MM.1S (cell line): ENCODE measurements at places on chromosomes 2 and 18.

DNA sequence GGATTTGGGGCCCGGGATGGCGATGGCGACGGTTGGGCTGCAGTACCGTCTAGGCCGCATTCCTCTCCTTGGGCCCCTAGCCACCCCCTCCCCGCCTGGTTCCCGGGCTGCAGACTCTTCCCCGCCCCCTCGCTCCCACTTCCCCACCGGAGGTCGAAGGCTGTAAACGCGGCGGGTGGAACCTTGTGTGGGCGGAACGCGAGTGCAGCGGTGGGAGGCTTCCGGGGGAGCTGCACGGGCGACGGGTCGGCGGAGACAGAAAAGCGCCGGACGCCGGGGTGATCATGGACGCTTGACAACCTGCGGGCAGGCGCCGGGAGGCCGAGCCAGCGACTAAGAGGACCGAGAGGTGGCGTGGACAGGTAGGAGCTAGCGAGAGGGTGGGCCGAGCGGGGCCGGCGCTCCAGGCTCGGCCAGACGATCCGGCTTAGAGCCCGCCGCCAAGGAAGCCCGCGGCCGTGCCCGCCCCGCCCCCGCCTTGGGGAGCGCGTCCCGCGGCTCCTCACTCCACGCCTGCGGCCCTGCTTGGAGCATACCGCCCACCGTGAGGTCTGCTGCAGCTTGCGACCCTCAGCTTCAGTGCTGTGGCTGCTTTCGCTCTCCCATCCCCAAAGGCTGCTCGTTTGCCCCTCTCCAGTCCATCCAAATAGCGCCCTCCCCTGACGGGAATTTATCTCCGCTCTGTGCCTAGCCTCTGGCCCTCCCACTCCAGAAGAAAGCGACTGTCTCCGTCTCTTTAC is at the start of gene COPS7B:
Gene COPS7B (plus strand): TSS at position 269 of the 740 bp plus-strand sequence. CDS start 2,126 bp downstream, outside the sequence.
- DNase-seq: peak; percentile 79

DNA sequence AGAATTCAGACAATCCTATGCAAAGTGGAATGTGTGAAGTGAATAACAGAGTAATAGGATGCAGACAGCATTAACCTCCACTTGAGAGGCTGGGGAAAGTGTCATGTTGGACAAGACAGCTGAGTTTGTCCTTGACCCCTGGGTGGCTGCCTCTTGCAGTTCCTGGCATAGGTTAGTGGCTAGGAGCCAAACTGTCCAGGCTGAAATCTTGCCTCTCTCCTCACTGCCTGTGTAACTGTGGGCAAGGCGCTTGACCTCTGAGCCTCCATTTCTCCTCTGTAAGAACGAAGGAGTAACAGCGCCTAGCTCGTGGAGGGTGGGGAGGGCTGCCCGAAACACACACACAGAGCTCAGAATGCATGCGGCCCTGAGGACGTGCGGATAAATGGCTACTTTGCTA is 34.8 kb upstream of the LDLRAD4 start:
- no peak for DNase-seq

- DNase-seq: no peak
These were observed 909.2 kb upstream of the FANCL start for GRCh38 chr2:59150217-59150849.

DNA sequence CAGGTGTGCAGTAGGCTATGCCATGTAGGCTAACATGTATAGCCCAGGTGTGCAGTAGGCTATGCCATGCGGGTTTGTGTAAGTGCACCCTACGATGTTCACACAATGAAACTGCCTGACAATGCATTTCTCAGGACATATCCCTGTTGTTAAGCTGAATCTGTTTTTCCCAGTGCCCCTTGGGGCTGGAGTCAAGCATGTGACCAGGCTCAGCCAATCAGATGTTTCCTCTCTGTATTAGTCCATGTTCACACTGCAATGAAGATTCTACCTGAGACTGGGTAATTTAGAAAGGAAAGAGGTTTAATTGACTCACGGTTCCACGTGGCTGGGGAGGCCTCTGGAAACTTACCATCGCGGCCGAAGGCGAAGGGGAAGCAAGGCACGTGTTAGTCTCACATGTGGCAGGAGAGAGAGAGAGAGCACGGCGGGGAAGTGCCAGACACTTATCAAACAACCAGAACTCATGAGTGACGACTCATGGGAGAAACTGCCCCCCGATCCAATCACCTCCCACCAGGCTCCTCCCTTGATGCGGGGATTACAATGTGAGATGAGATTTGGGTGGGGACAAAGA is 24.2 kb downstream of the ITM2C start:
- DNase-seq: no peak

DNA sequence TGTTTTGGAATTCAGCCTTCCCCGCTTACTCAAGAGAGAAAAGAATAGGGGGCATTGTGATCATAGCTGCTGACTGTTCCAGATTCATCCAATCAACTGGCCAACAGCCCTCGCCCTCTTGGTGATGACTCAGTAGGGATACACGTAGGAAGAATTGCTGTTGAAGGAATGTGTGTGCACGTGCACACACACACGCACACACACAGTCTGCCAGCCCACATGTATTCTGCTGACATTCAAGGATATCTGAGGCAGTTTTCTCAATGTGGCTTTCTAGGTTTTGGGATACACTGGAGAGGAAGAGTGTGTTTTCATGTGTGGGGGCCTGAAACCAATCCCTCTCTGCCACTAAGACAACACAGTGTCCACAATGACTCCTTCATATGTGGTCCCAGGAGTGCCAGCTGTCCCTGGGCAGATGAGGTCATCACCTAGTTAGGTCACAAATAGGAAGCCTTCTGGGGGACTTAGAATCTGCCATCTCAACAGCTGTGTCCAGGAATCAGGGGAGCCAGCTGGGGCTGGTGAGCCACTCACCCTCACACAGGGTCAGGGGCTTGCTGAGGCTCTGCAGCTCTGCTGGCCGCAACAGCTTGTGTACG is 352.6 kb downstream of the SS18 start:
- no peak for DNase-seq

DNA sequence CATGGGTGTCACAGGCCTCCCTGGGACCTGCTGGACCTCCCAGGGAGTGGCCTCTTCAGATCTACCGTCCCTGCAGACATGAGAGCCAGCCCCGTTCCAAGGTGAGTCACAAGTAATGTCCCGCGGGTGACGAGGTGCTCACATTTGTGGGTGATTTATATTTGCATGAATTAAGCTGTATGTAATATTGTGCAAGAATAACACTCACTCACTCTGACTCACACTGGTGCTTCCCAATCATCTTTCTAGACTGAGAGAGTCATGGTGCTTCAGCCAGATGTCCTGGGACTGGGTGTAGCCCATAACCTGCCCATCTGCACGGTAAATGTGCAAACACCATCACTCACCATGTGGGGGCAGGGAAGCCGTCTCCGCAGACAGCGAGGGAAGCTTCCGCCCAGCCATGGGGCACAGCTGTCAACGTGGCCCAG is 347.5 kb upstream of the SALL3 start:
- DNase-seq: no peak

DNA sequence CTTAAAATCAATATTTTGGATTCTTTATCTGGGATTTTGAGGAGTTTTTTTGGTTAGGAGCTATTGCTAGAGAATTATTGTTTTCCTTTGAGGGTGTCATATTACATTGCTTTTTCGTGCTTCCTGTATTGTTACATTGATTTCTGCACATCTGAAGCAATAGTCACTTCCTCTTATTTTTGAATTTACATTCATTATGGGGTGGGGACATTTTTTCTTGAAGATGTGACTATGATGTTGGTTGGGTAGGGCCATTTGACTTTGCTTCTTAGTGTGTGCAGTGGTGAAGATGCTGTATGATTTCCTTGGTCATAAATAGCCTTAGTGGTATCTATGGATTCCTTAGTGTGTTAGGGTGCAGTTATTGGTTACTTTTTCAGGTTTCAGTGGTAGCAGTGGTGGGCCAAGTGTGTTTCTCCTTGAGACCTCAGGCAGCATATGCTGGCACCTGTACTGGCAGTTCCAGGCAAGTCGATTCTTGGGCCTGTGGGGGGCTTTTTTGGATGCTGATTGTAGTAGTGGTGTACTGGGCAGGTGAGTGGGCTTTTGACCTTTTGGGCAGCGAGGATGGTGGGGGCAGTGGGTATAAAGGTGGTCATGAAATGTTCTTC is 61.8 kb downstream of the ARHGAP25 start:
- peak; percentile 36 for DNase-seq

DNA sequence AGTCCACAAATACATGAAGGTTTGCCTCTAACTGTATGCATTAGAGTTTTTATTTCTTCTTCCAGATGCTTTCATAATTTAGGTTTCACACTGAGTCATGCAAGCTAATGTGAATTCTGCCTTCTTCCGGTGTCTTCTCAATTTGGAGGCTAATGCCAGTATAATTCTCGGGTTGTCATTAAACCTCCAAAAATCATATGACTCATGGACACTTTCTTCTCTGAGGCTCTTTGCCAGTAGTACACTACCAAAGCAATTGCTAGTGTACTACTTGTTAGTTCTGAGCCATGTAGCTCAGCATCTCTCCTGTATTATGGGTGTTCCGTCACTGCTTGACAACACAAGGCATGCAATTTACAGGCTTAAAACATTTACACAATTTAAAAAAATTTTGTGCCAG is 137.1 kb downstream of the VWC2L start:
- DNase-seq: no peak

- no peak for DNase-seq
These were observed 44.6 kb downstream of the REEP1 start for GRCh38 chr2:86292571-86293515.

- no peak for DNase-seq
These were observed 117.6 kb upstream of the STK17B start for GRCh38 chr2:196289000-196289399.

- no peak for DNase-seq
These were observed 12.4 kb upstream of the PPP1R1C start for GRCh38 chr2:181973171-181973783.

DNA sequence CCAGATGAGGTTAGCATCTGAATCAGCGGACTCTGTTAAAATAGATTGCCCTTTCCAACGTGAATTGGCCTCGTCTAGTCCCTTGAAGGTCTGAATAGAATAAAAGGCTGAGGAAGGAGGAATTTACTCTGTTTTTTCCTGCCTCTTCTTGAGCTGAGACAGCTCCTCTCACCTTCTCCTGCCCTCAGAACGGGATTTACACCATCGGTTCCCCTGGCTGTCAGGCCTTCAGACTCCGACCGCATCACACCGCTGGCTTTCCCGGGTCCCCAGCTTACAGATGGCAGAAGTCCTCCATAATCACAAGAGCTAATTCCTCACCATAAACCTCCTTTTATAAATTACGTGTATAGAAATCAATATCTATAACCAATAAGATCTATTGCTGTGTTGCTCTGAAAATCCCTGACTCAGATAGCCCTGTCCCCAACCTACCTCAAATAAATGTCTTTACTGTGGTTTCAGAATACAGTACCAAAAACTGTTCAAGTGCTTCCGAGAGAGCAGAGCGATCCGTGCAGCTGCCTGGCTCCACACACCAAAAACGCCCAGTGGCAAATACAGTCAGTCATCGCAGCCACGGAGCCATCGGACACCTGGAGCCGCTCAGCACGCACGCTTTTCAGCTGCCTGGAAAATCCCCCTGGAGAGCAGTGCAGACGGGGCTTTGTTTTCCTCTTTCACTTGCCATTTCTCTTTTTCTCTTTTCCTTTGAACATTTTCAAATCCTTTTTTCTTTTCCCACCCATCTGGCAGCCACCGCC is 196.9 kb downstream of the NRP2 start:
- DNase-seq: no peak
